ENCODE measurements at places on chromosomes 2 and 18.

DNA sequence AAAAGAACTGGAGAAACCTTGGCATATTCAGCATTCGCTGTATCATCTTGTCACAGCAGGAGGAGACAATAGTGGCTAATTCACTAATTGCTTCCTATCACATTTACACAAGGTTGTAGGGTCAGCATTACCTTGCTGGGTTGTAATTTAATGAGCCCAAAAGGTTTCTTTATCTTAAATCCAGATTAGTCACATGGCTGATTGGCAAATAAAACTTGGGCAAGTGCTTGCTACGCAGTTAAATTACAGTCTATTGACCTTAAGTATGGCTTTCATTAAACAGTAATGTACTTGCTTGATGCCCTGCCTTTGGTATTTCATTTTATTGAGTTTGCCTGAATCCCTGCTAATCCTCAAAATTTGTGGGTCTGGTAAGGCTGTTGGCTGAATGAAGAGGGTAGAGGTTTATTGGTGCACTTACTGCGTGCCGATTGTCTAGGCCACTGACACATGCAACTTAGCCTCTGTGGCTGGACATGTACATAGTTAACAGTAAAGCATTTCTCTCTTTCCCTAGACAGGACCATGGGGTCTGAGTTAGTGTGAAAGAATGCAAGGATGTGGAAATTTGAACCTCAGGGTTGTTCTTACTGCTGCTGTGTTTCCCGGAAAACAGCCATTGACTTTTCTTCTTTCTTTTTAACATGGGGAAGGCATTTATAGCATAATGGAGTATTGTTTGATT is 34.3 kb downstream of the FMNL2 start:
- no peak for DNase-seq

- no peak for DNase-seq
Observed at GRCh38 chr2:109143214-109144187, 14.5 kb downstream of the SH3RF3 start.

GRCh38 chr2:27249891-27250651 is 12.8 kb downstream of the SLC30A3 start:
- DNase-seq: peak; percentile 67

GRCh38 chr18:79260510-79260909 is 135.2 kb upstream of the NFATC1 start:
- DNase-seq: peak; percentile 21

GRCh38 chr2:208354964-208355381 is 51.6 kb upstream of the PTH2R start:
- DNase-seq: no peak
